IPS DF 19.7 (cell line): ENCODE measurements at places on chromosomes 4 and X.

- DNase-seq, result no peak
Observed at GRCh38 chr4:97924341-97924958, 218.8 kb downstream of the STPG2 start.

GRCh38 chrX:134847133-134847532 is 143.7 kb upstream of the SMIM10 start:
- DNase-seq, result no peak

- DNase-seq, result no peak
Observed at GRCh38 chr4:83932750-83933391, 397.0 kb downstream of the GPAT3 start.

- DNase-seq, result no peak
Observed at GRCh38 chr4:79609817-79610216, 201.8 kb upstream of the GK2 start.

DNA sequence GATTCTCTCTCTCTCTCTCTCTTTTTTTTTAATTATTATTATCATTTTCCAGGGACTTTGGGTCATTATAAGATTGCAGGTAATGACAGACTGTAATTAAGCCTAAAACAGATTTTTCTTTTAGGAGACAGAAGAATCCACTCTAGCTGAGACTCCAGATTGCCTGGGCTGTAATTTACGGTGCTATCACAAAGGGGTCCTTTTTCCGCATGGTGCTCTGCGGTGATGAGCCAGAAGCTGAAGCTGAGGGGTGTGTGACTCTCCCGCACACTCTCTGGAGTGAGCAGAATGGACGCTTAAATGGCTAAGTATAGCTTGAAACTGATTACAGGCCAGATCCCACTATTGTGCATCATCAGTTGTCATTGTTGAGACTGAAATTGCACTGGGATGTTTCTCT is 50.0 kb downstream of the LGI2 start:
- no peak for DNase-seq

DNA sequence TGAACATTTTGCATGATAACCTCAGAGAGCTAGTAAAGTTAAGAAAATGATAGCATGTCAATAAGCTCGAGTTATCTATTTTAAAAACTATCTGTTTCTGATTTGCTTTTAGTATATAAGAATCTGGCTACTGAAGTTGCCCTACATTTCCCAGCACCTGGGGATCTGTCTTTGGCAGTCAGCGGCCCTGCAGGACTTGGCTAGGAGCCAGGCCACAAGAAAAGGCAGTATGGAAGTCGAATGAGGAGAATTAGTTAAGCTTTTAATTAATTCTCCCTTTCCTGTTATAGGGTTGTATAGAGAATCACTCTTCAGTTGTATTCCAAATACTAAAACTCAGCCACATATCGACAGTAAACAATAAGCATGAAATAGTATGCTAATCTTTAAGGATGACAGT is 22.7 kb downstream of the POU4F2 start:
- no peak for DNase-seq

DNA sequence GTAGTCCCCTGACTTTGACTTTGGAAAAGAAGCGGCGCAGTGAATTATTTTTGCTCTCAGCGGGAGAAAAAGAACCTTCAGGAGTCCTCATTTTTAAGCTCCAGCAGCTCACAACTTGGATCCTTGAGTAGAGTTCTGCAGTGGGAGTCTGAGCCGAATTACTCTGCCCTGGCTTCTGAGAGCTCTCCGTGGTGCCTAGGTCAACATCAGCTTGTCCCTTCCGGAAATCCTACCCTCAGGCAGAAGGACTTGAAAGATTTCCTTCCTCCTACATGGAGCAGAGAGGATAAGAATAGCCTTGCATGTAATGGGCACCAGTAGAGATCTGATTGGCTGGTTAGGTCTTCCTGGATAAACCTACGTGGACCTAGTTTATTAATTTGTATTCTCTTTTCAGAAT is 549.7 kb upstream of the TENM3 start:
- DNase-seq, result no peak

DNA sequence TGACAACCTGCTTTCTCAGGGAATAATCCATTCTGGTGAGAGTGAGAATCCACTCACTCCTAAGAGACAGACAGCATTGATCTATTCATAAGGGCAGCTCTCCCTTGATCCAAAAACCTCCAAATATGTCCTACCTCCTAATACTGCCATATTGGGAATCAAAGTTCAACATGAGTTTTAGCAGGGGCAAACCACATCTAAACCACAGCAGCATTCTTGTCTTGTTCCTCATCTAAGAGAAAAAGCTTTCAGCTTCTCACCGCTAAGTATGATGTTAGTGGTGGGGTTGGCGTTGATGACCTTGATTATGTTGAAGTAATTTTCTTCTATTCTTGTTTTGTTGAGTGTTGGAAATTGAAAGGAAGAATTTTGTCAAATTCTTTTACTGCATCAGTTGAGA is 69.6 kb downstream of the SERTM2 start:
- no peak for DNase-seq

DNA sequence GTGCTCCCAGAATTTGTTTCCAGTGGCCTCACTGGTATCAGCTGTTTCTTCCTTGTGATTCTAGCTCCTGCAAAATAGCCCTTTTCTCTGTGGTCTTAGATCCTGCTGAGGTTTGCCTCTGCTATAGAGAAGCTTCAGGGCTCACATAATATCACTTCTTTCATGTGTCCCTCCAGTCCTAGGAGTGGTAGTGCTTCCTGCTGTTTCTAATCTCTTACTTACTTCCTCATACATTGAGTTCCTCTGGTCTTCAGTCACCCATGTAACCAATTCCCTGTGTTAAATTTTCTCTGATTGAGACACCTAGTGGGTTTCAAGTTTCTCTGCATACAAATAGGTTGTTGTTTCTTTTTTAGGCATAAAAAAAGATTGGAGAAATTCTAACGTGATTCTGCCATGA is 1567.9 kb downstream of the ARAP2 start:
- no peak for DNase-seq

- no peak for DNase-seq
Observed at GRCh38 chrX:14303891-14304290, 225.4 kb upstream of the GLRA2 start.

DNA sequence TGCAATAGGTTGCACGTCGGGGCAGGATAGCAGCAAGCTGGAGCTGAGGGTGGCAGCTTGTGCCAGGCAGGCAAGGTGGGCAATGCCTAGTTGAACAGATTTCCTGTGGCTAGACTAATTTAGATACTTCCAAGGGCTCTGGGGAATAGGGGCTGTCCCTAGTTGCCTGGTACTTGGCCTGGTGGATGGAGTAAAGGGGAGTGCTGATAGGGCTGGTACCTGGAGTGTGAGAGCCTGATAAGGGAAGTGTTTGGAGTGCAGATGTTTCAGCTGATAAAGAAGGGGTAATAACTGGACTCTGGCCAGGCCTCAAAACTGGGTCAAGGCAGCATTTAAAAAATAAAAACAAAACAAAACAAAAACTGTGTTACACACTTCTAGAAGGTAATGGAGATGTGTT is 665.5 kb downstream of the CCSER1 start:
- DNase-seq, result no peak

DNA sequence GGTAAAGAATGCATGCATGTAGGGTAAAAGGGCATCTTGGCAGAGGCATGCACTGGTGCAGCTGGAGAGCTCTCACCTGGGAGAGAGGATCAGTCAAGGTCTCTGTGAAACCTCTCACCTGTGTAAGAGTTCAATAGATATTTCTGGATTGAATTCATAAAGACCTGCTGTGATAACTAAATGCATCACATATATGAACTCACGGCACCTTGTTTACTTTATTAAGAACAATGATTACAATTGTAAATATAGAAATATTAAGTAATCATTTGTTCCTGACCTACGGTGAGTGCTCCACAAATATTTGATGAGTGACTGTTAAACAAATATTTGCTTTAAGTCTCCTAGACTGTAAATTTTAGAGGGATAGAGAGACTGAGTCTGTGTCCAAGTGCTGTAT is 85.9 kb upstream of the PAQR3 start:
- no peak for DNase-seq

GRCh38 chrX:86711531-86712180 is 563.4 kb downstream of the DACH2 start:
- DNase-seq, result no peak

- DNase-seq, result no peak
Observed at GRCh38 chr4:121049072-121049599, 23.2 kb downstream of the NDNF start.

DNA sequence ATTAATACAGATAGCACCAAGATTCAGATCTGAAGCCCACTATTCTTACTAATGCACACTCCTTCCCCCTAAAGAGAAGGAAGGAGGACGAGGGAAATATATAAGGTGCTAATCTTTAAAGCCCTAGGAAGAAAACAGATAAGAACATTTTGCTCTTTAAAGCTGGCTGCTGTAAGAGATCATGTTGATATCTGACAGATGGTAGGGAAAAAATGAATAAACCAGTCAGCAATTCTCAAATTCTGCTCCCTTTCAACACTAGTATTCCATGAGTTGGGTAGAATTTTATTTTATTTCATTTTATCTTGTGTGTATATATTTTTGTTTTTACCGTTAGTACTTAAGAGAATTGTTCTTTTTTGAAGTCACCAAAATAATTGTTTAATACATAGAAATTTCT is 19.2 kb downstream of the OTC start:
- DNase-seq, result no peak

DNA sequence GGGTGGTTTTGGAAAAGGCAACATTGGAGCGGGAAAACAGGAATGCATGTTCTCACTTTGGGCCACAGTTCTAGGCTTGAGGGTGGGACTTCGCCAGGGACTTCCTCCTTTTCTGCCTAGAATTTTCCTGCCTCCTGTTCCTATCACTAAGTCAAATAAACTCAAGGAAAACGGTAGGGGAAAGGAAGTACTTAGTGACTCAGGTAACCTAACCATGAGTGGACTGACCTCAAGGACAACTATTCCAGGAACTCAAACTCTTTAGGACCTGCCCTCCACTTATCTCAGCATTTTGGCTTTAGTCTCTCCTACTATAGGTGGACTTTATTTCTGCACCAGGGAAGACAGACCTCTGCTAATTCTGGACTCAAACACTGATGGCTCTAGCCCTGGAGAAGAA is 281.7 kb downstream of the ZNF674 start:
- no peak for DNase-seq

DNA sequence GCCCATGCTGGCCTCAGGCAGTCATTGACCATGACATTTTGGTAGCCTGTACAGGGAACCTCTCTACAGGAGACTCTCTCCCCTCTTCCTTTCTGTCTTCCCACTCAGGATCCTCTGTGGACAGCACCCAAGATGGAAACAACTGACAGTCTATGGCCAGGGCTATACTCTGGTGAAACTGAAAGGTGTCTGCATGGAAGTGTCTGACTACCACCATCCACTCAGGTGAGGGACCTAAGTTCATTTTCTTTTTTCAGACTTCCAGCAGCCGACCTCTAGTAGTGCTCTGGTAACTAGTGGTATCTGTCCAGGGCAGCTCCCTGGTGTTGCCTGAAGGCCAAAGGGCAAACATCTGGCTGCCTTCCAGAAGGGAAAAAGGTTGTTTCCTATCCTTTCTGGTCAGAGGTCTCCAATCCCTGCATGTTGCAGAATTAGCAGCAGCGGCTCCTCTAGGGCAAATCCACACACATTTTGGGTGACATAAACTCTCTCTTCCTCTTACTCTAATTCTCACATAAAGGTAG is 804.5 kb downstream of the C4orf33 start:
- no peak for DNase-seq

GRCh38 chr4:149029056-149029651 is 586.9 kb upstream of the NR3C2 start:
- DNase-seq, result no peak

- no peak for DNase-seq
Observed at GRCh38 chrX:9231491-9231890, 197.6 kb upstream of the FAM9B start.
